Smooth muscle cell of the pulmonary artery (primary cell): ENCODE measurements at places on chromosomes 12 and 14. TPM values are rescaled to one million over a fixed set of nuclear protein-coding genes. Genes with fewer than 3 reads are reported as not detected.

The KRT78 gene
- not detected in 2 replicates for total RNA-seq

The PYGL gene
- 78.3 and 91.4 TPM in 2 replicates for total RNA-seq

The ANKRD33 gene
- total RNA-seq: 0.03 TPM in 1 of 2 replicates, not detected in the other

The SLC6A15 gene
- 0.33 and 3.6 TPM in 2 replicates for total RNA-seq

The ASIC1 gene
- 3.5 and 3.6 TPM in 2 replicates for total RNA-seq
